BJ (cell line): ENCODE measurements at places on chromosomes 16 and 17.

- no peak for DNase-seq
These were observed 12.3 kb downstream of the HMOX2 start for GRCh38 chr16:4488499-4488967.

GRCh38 chr16:9797306-9797705, 384.9 kb downstream of the GRIN2A start:
- no peak for DNase-seq

GRCh38 chr17:76039121-76039520, 12.0 kb upstream of the EVPL start:
- no peak for DNase-seq

GRCh38 chr17:20735796-20736195, 156.3 kb downstream of the CDRT15L2 start:
- DNase-seq, result no peak

DNA sequence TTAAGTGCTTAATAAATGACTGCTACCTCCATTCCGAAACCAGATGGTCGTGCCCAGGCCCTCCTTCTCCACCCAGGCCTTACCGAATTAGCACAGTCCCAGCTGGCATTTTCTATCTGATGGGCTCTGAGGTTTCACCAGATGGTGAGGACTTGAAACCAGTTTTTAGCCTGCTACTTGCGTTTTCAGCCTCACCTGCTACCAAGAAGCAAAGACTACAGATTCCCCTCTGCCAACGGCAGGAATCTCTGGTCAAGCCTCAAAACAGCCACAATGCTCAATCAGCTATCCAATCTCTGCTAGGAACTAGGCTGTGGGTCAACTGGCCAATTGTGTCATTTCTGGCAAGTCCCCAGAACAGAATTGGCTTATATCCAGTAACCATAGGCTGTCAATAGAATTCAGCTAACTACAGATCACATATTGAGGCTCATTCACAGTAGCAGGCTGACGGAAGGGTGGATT, 11.7 kb downstream of the PECAM1 start:
- no peak for DNase-seq

DNA sequence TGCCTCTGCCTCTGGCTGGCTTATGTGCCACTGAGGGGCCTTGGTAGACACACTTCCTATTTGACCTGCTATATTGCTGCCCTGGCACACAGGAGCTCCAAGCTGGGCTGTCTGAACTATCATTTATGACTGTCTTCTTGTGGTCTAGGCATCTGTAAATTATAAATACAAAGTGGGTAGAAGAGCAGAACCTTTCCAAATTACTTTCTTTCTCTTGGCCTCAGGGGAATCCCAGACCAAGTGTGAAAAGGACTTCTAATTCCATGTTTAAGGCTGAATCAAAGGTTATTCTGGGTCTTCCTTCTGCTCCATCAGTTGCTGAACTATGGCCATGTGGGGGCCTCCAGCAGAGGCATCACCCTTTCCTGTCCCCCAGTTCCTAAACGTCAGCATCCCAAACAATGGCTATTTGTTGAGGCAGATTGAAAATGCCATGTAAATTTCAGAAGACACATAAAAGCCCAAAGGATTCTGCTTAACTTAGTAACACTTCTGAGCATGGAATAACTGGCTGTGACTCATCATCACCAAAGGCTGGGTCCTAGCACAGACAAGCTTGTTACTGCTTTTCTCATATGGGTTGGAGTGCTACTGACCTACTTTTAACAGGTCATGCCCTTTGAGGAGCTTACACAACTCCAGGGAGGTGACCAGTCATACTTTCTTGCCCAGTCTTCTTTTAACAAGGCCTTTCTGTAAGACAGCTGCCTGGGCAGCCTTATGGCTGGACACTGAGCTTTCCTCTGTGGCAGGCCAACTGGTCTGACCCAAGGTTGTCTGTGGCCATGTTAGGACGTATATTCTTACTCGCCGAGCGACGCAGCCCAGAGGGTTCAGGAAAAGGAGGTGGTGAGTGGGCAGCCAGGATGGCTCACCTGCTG, 154.8 kb downstream of the VPS53 start:
- DNase-seq, result peak; percentile 85

GRCh38 chr17:49508866-49509587, 13.9 kb downstream of the NGFR start:
- no peak for DNase-seq

DNA sequence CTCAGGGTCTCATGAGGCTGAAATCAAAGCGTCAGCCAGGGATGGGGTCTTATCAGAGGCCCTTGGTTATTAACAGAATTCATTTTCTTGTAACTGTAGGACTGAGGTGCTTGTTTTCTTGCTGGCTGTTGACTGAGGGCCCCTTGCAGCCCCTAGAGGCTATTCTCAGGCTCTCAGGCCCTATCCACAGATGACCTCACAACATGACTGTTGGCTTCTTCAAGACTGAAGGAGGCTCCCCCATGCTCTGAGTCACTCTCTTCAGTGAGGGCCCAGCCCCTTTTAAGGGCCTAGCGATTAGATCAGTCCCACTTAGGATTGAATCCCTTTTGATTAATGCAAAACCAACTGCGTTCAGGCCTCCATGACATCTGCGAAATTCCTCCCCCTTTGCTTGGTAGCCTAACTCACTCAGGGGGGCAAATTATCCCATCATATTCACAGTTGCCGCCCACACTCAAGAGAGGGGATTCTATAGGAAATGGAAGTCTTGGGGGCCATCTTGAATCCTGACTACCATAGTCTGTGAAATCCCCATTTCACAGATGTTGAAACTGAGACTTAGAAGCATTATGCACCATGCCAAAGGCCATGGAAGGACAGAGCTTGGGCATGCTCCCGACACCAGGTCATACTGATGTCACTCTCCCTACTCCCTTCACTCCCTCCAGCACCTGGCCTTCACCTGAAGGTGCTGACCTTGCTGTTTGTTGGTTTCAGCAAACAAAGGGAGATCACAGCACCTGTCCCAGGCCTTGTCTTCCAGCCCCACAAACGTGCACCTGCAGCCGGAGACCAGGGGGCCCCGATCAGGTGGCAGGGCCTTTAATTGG, 592.3 kb downstream of the MAF start:
- DNase-seq, result no peak

DNA sequence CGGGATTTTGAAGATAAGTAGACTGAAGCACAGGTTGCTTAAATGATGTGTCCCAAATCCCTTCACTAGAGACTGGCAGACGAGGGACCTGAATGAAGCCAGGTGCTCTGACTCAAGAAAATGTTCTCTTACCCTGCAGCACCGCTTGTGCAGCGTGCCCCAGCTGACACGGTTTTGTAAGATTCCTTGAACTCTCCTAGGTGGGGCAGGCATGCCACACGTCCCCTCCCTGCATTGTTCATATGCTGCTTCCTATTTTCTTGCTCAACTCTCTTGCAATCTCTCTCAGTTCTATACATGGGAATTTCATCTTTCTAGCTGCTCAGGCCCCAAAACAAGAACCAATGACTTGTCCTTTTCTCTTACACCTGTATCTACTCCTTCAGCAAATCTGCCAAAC, 22.1 kb upstream of the HNF1B start:
- DNase-seq, result no peak

DNA sequence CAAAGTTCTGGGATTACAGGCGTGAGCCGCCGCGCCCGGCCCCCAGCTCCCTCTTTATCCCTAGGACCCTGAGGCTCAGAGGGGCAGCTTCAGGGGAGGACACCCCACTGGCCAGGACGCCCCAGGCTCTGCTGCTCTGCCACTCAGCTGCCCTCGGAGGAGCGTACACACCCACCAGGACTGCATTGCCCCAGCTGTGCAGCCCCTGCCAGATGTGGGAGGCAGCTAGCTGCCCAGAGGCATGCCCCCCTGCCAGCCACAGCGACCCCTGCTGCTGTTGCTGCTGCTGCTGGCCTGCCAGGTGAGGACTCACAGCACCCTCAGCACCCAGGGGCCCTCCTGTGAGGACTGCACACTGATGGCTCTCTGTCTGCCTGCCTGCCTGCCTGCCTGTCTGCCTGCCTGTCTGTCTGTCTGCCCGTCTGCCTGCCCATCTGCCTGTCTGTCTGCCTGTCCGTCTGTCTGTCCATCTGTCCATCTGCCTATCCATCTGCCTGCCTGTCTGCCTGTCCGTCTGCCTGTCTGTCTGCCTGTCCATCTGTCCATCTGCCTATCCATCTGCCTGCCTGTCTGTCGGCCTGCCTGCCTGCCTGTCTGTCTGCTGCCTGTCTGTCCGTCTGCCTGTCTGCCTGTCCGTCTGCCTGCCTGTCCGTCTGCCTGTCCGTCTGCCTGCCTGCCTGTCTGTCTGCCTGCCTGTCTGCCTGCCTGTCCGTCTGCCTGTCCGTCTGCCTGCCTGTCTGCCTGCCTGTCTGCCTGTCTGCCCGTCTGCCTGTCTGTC, 5.0 kb downstream of the GCGR start:
- no peak for DNase-seq

DNA sequence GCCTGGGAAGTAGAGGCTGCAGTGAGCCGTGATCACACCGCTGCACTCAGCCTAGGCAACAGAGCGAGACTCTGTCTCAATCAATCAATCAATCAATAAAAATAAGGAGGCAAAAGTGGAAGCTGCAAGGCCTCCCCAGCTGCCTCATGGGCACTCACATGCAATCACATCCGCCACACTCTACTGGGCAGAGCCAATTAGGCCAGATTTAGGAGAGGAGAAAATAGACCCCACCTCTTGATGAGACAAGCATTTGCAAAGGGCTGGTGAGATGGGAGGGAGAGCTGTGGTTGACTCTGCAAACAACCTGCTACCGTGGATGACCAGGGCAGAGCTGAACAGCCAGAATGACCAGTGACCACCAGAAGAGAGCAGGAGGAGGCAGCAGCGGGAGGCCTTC, 14.7 kb upstream of the GSG1L start:
- DNase-seq, result no peak

- DNase-seq, result no peak
These were observed 61.1 kb downstream of the SOCS1 start for GRCh38 chr16:11194913-11195312.

- no peak for DNase-seq
These were observed 44.6 kb downstream of the RMI2 start for GRCh38 chr16:11389631-11390565.

- no peak for DNase-seq
These were observed 2.3 kb downstream of the ATP5MC1 start for GRCh38 chr17:48894886-48895285.

DNA sequence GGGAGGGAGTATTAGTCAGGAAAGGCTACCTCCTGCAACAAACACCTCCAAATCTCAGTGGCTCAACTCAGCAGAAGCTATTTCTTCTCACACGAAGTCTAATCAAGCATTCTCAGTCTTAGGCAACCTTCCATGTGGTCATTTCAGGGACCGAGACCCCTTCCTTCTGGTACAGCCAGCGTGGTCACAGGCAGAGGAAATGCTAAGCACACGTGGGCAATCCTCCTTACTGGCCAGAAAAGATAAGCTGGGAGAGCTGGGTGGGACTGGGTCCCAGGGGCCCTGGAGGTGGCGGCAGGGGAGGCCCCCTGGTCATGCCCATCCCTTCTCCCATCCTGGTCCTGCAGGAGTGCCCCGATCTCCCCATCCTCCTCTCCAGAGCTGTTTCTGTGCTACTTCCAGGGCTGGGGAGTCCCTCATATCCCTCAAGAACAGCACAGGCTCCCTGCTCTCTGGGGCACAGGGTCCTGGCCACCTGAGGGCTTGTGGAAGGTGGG, 5.7 kb upstream of the CX3CL1 start:
- no peak for DNase-seq

DNA sequence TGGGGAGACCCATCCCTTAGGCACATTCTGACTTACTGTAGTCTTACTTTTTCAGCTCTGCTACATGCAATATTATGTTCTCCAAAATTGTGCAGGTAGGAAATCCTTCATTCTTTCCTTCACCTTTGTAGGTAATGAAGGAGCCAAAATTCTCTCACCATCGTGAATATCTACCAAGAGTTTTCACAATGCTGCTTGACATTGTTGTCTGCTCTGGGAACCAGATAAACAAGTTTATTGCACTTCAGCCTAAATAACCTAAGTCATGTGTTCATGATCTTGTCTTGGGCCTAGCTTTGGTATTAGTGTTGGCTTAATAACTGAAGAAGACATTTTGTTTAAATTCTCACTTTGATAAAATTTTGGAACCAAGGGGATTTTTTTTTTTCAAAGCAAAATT, 110.8 kb upstream of the ELAC2 start:
- DNase-seq, result no peak

DNA sequence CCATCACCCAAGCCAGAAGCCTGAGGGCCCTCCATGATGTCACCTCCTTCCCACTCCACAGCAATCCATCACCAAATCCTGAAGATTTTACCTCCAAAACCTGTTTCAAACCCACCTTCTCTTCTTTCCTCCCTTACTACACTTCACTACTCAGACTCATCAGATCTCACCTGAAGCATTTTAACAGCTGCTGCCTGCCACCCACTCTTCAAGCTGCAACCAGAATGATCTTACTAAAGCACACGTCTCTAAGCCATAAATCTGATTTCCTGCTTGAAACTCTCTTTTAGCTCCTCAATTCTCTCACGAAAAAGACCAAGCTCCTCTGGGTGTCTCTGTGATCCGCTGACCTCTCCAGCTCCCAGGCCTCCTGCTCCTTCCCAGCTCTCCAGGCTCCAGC, 46.5 kb downstream of the CDK5R1 start:
- DNase-seq, result no peak

DNA sequence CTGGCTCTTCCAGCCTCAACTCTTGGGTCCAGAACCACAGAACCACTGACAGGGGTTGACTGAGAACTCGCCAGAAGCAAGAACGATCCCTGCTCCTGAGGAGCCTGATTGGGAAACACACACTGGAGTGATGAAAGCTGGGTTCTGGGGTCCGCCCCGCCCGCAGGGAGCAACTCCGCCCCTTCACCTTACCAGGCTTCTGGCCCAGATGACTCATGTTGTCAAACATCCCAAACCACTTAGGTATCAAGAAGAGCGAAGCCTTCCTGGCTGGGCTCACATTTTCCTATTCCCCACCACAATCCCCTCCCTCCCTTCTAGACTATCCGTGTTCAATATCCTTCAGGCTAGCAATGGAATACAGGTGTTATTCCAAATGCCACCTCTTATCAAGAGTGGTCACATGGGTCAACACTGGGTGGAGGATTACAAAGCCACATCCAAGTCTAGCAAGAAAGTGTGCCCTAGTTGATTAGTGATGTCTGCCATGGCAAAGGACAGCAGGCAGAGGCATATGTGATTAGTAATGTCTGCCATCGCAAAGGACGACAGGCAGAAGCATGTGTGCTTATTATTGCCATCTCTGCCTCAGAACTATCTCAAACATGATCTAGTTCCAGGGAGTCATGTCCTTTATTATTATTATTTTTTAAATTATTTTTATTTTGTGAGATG, 70.5 kb downstream of the TIMM22 start:
- DNase-seq, result no peak

DNA sequence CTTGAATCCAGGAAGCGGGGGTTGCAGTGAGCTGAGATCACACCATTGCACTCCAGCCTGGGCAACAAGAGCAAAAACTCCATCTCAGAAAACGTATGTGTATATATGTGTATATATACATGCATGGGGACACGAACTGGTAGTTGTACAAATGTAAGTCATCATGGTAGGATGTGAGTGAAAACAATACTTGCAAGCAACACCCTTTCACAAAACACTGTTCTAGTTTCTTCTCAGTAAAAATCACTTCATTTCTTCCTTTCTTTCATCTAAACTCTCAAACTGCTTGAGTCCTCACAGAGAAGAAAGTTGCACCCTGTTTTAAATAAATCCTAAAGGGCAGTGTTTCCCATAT, 51.8 kb downstream of the METTL16 start:
- no peak for DNase-seq
